ENCODE measurements at places on chromosomes 7 and 10.
A peak's percentile ranks its signal among the peaks of the same experiment; 100 is the strongest.

DNA sequence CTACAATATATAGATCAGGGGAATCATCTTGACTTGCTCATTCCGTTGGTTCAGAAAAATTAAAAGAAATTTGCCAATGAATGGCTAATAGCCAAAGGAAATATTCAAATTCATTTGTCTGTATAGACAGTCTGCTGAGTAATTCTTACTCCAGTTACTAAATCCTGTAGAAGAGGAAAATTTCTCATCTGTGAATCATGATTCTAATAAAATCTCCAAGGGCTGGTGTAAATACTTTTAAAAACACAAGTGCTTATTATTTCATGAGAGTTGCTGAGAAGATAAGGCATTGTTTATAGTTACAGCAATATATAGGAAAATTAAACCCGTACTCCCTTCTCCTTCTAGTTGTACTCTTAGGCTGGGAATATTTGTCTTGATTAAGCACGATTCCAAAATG is 53.0 kb downstream of the WNT2 start:
- peak; percentile 82 for ATAC-seq

DNA sequence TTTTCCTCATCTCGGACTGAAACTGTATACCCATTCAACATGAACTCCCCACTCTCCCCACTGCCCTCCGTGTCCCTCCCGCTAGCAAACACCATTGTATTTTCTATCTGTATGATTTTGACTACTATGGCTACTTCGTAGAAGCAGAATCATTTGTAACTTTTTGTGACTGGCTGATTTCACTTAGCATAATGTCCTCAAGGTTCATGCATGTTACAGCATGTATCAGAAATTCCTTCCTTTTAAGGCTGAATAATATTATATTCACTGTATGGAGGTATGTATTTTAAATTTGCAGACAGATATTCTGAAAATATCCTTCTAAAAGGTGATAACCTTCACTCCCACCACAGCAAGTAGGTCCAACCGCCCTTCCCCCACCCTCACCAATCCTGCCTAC is 42.9 kb upstream of the MMD2 start:
- ATAC-seq: no peak

DNA sequence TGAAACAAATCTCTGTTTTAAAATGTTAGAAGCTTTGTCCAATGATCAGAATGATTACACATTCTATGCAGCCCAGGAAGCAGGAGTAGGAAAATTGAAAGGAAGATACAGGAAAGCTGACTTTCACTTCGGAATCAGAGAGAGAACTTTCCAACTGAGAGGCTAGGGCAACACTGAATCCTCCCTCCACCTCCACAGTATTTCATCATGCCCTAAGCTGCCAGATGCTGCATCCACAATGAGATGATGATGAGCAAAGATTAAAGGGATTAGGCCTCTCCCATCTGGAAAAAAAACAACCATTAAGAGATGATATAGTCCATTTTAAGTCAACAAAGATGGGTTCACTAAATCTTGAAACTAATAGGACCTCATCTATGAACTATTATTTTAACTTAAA is 215.6 kb downstream of the GPR37 start:
- no peak for ATAC-seq

DNA sequence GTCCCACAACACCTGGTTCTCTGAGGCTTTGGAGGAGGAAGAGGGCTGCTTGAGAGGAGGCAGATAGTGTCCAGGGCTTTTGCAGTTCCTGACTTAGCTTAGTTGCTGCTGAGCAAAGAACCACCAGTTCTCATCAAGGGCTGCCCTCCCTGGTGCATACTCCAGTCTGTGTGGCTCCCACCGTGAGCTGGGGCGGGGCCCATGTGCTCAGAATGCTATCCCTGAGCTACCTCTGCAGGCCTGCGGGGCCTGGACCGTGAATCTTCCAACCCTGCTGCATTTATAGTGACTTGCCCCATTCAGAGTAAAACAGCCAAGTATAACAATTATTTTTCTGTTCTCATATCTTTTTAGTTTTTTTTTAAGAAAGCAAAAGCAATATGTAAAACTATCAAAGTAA is 49.2 kb downstream of the TACR2 start:
- no peak for ATAC-seq

GRCh38 chr7:34057956-34058355 is 152.6 kb downstream of the BMPER start:
- no peak for ATAC-seq

DNA sequence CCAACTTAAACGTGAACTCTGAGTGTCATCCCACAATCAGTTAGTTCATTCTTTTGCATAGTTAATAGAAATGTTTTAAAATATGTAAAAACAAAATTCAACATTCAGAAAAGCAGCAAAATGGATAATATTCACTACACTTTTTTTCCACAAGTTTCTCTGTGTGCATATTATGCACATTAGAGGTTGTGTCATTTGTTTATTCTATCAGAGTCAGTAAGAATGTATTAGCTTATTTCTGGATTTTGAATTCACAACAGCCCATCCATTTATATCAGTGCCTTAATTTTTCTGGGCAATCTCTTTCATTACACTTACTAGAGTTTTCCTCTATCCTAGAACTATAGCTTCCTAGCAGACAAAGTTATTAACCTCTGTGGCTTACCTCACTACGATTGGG is 432.7 kb upstream of the SEMA3A start:
- no peak for ATAC-seq

- no peak for ATAC-seq
Measured at GRCh38 chr7:22008087-22008486, 62.4 kb upstream of the CDCA7L start.

GRCh38 chr10:89122433-89123051 is 84.6 kb downstream of the CH25H start:
- ATAC-seq: no peak

GRCh38 chr10:65275296-65275695 is 1650.5 kb upstream of the LRRTM3 start:
- ATAC-seq: no peak

DNA sequence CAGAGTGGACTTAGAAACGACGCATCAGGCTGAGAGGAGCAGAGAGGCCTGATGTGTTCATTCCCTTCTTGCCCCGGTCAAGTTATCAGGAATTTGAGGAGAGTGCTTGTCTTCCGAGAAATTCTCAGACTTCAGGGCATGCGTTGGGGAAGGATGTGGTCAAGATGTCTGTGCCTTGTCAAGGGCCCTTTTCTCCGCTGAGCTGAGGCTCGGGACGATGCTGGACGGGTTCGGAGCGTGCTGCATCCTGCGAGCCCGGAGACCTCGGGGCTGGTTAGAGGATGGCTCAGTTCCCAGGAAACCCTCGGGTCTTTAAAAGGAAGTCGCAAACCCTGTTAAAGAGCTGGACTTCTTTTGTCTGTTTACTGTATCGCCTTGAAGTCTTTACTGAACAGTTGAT is 325.4 kb downstream of the ADARB2 start:
- ATAC-seq: no peak

GRCh38 chr7:157633465-157634185 is 296.8 kb downstream of the DNAJB6 start:
- no peak for ATAC-seq

- no peak for ATAC-seq
Measured at GRCh38 chr7:114008696-114009095, 89.9 kb upstream of the PPP1R3A start.

- no peak for ATAC-seq
Measured at GRCh38 chr7:128370491-128370890, 9.0 kb upstream of the PRRT4 start.

DNA sequence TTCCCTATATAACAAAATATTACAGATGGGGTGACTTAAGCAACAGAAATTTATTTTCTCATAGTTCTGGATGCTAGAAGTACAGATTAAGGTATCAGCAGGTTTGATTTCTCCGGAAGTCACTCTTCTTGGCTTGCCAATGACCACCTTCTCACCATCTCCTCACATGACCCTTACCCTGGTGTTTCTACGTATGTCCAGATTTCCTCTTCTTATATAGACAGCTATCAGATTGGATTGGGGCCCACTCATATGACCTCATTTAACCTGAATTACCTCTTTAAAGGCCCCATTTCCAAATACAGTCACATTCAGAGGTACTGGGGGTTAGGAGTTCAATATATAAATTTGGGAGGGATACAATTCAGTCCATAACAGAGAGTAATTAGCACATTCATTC is 17.0 kb upstream of the RAPGEF5 start:
- no peak for ATAC-seq

- ATAC-seq: peak; percentile 92
Measured at GRCh38 chr10:31745612-31746376, 182.8 kb downstream of the ARHGAP12 start.

DNA sequence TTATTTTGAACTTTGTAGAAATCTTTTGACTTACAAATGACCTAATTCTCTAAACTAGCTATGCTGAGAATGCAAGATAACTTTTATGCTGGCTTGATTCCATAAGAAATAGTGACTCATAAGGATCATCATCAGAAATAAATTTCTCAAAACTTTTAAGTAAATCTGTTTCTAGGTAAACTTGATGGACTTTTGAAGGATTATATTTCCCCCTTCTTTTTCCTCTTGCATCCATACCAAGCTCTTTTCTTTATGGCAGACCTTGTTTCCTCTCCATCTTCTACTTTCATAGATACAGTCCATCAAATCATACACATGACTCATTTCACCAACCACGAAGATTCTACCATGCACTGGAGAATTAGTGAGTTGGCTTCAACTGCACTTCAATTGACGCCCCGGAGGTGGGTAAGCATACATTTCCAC is 336.3 kb downstream of the KCNMA1 start:
- ATAC-seq: peak; percentile 64

GRCh38 chr7:127821146-127821545 is 169.2 kb downstream of the SND1 start:
- ATAC-seq: peak; percentile 12

DNA sequence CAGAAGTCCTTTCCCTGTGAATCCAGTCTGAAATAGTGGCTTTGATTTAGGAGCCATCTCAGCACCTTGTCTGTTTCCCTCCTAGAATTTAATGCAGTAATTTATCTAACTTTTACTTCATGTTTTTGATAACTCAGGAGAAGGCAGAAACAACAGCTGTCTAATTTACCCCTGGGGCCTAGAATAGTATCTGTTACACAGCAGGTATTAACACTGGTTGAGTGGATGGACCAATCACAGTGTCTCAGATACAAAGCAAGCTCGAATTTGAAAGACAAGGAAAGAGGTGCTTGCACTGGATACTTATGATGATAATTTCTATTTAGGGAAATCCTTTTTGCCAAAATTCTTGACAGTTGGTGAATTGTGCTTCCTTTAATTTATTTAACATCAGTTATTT is 23.4 kb downstream of the CHRM2 start:
- no peak for ATAC-seq

GRCh38 chr10:74293686-74294371 is 142.8 kb downstream of the ADK start:
- peak; percentile 49 for ATAC-seq

DNA sequence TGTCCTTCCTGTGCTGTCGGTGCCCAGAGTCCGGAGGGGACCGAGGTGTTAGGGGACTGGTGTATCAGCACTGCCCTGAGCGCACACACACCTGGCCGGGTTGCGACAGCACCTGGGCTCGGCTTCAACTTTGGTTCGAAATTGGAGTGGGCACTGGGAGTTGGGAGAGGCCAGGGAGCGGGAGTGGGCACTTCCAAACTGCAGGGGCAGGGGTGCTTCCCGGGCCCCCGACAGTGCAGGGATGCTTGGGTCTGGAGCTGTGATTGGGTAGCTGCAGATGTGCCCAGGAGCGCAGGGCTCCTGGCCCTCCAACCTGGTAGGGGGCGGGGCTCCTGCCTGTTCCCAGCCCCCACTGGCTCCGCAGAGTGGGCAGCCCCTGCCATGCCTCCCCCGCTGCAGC is 7.7 kb downstream of the BBS9 start:
- ATAC-seq: no peak

DNA sequence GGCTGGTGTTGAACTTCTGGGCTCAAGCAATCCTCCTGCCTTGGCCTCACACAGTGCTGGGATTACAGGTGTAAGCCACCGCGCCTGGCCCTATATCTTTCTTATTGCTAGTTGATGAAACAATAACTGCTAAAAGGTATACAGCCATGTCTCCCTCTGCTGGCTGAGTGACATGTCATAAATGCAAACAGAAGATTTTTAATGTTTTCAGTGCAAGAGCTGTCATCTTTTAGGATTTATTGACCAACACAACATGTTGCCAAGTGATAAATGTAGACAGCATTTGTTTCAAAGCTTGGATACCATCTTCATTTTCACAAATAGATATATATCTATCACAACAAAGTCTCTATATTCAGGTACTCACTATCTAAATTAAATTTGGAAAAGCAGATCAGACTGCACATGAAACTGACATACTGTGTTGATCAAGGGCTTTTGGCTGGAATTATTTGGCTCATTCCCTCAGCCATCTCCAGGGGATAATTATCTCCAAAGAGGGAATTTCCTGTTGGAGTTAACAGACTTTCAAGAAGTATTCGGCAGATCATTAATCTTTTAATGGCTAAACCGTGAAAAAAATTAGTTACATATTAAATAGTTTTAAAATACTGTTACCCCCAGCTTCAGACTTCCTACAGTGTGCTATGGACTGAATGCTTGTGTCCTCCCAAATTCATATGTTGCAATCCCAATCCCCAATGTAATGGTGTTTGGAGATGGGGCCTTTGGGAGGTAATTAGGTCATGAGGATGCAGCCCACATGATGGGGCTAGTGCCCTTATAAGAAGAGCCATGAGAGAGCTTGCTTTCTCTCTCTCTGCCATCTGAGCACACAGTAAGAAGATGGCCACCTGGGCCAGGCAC is 41.3 kb upstream of the SRPK2 start:
- ATAC-seq: peak; percentile 92

DNA sequence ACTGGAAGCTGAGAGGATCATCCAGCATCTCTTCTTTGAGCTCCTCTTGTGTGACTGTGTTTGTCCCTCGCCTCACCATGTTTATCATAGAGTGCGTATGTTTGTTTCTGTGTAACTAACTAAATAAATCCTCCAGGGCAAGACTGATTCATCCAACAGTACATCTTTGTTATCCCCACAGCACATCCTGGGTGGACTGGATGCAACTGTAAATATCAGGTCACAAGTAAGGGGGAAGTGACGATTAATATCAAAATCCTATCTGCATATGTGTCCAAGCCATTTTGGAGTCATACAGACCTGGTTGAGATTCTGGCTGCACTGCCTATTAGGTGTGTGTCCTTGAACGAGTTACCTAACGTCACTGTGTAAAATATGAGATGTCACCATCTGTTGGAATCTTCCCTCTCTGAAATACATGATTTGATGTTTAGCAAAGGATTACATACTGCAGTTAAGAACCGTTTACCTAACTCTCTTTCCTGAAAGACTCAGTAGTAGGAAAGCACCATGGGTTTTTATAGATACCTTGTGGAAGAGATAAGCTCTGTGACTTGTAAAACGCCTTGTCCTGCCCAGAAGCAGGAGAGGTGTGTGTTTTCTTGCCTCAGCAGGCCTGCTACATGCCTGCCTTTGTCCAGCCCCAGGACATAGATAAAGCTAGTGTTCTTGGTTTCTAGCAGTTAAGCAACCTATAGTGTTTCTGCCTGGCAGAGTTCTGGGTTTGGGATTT is 25.8 kb downstream of the WBP1L start:
- ATAC-seq: no peak

DNA sequence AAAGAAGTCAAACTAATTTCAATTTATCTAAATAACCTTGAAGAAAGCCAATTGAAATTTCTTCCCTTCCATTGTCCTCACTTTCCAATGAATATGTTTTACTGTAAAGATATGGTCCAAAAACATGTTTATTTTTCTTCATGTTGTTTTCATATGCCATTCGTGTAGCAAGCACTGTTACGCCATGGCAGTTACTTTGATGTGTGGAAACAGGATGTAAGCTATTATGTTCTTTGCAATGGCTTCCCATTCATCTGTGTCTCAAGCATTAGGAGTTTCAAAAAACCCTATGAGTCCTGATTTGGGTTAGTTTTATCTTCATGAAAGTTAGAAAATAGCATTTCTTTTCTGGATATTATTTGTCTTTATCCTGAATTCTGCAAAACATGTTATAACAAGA is 31.0 kb downstream of the GPR141 start:
- no peak for ATAC-seq

Data from SK-N-SH treated with all-trans-retinoic acid at 6 μM for 48 hours (cell line).